ENCODE measurements at places on chromosomes 3 and 15.

DNA sequence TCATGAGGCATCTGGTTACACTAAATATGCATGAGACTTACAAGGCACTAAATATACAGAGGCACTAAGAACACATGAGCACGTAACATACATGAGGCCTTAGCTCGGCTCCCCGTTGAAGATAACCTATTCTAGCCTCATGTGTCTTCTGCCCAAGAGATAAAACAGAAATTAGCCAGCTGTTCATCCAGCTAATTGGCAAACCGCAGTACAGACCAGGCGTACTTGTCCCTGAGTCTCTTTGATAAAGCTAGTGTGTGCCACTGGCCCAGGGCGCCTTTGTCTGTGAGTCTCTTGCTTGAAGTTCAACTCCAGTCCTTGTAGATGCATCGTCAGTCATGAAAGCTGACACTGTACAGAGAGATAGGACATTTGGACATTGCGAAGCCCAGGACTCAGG lies 121.9 kb upstream of the SPATA12 start:
- DNase-seq = no peak

DNA sequence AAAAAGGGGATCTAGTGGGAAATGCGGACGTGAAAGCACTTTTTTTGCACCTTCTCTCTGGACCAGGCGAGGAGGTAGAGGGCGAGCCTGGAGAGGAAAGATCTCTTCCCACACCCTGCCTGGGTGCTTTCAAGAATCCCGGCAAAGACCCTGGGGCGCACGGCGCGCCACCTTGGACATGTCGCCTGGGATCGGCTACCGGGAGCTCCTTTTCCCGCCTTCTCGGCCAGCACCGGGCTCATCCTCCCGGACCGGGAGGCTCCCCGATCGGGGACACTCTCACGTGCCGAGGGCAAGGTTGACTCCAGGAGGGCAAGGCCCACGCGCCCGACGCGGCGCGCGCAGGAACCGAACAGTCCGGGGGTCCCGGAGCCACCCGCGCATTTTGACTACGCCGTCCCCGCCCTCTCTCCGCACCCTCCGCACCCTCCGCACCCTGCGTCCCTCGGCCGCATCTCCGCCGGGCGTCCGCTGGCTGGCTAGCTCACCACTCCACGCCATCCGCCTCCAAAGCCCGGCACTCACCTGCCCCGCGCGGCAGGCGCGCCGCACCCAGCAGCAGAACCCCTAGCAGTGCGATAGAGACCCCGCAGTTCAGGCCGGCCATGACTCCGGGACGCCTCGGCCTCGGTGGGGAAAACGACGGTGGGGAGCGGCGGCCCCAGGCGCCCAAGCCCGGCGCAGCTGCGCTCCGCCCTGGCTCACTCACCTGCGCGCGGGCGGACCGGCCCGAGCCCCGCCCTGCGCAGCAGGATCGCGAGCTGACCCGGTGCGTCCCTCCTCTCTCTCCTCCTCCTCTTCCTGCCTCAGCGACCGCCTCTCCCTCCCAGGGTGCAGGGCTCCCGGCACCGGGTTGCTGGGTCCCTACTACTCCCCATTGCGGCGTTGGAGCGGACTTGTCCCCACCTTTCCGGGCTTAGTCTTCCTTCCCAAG lies at the start of gene CDCP1:
TSS of gene CDCP1 (minus strand) at position 698 of the 934 bp plus-strand sequence. CDS start at position 607, 91 bp downstream.
- no peak for DNase-seq

GRCh38 chr15:41982133-41982930 lies 10.0 kb upstream of the EHD4 start:
- no peak for DNase-seq

DNA sequence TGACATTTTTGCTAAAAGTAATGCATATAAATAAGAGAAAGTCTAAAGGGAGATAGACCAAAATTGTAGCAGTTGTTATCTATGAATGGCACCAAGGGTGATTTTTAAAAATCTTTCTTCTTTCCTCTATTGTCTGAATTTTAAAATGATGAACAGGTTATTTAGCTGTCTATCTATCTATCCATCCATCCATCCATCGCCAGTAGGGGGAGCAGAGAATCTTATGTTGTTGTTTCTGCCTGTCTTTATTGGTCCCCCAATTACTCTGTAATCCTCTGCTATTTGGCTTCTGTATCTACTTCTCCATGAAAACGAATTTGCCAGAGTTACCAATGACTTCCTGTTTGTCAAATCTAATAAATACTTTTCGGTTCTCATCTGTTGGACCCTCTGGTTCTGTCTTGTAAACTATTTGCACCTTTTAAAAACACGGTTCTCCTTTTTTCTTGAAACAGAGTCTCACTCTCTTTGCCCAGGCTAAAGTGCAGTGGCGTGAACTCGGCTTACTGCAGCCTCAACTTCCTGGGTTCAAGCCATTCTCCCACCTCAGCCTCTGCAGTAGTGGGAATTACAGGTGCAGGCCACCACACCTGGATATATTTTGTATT lies 86.0 kb downstream of the ECT2 start:
- DNase-seq = no peak

GRCh38 chr15:52624262-52624661 lies 54.9 kb downstream of the ATOSA start:
- DNase-seq = no peak

GRCh38 chr15:47439146-47440111 lies 277.9 kb upstream of the SEMA6D start:
- no peak for DNase-seq

DNA sequence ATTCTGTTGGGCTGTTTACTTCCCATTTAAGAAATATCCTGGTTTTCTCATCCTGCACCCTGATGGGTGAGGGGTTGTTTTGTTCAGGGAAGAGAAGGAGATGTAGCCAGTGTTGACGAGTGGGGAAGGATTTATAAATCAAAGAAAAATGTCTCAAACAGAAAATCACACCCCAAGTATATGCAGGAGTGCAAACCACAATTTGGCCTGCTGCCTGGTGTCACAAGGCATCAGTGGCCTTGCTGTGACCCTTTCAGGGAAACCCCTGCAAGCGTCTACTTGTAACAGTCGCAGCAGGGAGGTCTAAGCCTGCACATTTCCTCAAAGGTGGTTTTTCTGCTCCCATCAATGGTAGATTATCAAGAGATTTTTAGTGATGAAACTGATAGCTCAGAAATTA lies 132.6 kb upstream of the LRRN1 start:
- DNase-seq = no peak

Data from T-helper 2 cell (primary cell).